BJ (cell line): ENCODE measurements at places on chromosomes 2 and 18.

GRCh38 chr18:31648966-31649429 lies 35.4 kb downstream of the B4GALT6 start:
- peak; percentile 56 for DNase-seq

DNA sequence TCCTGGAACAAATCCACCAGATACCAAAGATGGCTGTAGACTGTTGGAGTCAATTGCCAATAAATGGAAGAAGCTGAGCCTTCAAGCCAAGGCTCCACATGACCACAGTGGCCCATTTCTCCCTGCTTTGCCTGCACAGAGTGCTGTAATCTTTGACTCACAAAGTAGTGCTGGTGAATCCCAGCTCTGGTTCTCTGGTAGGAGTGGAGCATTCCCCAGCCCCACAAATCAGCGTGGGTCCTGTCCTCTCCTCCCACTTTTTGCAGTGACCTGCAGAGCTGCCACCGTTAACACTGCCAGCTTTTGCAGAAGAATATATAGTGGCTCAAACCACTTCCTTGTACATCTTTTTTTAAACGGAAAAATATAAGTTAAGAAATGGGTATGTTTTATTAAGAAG lies 93.9 kb downstream of the MGAT5 start:
- DNase-seq: no peak

- DNase-seq: no peak
Measured at GRCh38 chr2:1873343-1873742, 129.0 kb upstream of the PXDN start.

DNA sequence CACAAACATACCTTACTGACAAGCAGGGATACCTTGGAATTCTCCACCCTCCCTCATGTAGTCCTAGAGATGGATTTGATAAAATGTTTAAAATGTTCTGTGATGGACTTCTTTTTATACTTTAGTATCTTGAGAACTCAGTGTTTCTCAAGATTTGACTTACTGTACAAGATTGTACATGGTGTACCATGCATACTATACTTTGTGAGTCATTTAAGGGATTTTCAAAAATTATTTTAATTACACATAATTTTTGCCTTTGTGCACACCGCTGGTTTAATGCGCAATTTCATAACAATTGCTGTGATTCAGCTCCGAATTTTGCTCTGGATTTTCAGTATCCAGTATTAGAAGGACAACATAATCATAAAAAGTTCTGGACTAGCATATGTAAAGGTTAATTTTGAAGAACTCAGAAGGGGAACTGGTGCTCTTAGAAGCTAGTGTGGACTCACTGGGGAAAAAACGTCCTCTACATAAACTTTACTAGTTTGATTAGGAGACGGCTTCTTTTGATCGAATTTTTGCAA lies 78.6 kb upstream of the ACSL3 start:
- DNase-seq: no peak

GRCh38 chr2:58983111-58983510 lies 742.0 kb upstream of the FANCL start:
- DNase-seq: no peak

DNA sequence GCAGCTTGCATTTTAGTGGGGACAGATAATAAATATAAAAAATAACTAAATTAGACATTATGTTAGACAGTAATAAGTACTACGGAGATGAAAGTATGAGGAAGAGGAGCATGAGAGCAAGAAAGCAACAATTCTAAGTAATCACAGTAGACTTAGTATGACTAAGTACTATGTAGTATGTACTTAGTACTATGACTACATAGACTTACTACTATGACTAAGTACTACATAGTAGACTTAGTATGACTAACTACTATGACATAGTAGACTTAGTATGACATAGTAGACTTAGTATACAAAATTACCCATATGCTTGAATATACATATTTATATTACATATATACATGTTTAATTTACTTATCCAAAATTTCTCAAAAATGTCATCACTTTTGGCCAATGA lies 29.3 kb downstream of the CDH20 start:
- no peak for DNase-seq

DNA sequence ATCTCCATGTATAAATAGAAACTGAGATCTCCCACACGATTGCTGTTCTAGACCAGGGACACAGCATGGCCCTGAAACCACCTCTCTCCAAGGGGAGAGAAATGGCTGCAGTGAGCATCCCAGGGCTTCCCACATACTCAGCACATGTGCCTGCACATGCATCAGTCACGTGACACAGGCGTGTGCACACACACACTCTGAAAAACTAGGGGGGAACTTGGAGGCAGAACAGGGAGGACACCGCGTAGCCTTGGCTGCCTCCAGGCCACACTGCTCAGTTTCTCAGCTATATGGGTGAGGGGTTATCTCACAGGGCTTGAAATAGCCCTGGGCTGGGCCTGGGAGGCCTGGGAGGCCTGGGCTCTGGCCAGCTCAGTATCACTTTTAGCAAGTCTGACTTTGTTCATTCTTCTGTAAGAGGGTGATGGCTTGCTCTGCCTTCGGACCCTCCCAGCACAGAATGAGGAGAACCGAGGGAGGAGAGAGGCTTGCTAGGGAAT lies 66.9 kb downstream of the EMX1 start:
- no peak for DNase-seq

DNA sequence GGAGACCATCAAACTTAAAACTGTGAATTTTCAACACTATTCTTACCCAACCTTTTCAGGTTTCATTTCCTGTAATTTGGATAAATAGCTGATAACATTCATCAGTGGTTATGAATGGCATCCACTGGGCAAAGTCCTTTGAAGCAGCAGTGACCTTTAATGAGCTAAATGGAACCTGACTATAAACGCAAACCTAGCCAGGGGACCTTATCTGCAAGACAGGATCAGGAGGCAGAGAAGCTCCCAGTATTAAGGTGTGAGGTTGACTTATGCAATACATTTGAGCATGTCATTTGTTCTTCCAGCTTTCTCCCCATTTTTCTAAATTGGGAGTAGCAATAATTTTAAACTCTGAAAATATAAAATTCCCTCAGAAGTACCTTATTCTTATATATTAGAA lies 38.4 kb downstream of the CREG2 start:
- DNase-seq: no peak

GRCh38 chr2:234137400-234138014 lies 87.0 kb downstream of the SPP2 start:
- no peak for DNase-seq

DNA sequence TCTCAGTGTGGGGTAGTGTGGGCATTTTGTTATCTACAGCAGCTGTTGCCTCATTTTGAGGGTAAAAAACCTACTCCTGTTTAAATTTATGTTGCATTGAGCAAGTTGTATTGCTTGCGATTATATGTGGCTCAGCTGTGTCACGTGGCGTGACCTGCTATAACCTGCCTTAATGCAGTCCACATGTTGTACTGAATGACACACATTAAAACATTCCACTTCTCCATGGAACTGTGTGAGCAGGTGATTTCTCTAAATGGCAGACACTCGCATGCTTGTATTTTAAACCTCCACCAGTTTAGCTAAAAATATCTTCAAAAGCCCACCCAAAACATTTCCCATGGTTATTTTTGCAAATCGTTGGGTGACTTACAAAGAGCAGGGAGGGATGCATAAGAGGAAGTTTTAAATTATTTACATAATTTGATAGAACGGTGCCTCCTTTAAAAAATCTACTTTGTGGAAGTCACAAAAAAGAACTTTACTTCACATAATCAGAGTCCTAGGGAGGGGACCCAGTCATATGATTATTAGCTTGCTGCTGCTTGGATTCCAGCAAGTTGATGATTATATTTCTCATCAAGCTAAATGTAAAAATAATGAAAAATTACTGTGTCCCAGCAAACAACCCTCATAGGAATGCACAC lies 163.3 kb upstream of the ZEB2 start:
- no peak for DNase-seq

DNA sequence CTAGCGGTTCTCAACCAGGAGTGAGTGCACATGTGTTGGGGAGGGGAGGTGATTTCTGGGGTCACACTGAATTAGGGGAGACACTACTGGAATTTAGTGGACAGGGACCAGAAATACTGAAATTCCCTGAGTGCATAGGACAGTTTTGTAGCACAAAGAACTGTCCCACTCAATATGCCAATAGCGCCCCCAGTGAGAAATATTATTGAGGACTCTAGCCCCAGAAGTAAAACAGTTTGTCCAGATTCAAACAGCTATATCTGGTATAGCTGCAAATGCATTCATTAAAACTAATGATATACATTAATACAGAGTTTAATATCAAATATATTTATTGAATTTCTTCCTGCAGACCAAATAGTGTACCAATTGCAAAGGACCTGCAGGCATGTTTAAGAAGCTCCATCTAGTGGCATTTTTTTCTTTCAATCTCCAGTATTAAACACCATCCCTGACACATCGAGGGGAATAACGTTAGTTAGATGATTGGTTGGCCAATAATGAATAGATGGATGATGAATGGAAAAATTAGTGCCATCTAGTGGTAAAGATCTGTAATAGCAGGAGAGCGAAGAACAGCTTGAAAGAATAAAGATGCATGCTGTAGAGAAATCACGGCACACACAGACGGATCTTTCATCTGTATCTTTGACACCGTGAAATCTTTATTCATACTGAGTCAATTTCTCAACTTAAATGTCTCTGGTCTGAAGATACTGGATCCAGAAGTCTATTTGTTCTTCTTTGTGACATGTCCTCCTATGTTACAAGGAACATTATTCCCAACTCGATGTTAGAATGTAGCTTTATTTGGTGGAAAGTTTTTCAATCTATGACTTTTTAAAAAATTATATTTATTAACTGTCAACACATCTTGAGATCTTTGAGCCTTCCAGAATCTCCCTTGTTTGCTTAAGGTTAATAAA lies 62.5 kb downstream of the DHRS9 start:
- no peak for DNase-seq

- no peak for DNase-seq
Measured at GRCh38 chr2:29073933-29074332, 390 bp downstream of the PCARE start.

GRCh38 chr2:190637281-190637734 lies 11.6 kb upstream of the NAB1 start:
- DNase-seq: no peak

DNA sequence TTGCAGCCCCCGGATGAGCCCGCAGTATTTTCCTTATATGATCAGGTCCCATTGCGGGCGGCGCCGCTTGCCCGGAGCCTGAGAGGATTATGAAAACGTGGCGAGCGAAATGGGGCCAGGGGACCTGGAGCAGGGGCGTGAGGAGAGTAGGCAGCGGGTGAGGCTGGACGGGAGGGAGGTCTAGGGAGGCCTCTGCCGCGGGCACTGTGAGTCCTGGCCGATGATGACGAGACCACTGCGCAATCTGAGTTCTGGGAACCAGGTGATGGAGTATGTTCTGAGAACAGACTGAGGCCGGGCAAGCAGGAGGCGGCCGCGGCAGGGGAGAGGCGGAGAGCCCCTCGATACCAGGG lies 790 bp upstream of the ACAA2 start:
- no peak for DNase-seq

DNA sequence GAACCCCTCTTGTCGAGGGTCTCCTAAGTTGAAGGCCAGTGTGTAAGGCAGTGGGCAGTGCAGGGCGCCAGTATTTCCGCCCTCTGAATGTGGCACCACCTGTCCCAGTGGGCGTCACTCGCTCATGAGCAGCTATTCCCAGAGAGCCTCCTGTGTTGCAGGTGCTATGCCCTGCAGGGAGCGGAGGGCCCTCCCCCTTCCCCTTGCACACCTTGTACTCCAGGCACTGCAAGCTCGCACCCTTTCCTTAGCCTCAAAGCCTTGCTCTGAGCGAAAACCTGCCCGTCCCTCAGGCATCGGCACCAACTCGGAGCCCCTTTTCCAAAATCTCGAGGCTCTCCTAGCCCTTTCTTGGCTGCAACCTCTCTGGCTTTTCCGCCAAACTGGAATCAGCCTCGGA lies 282.7 kb downstream of the AGAP1 start:
- DNase-seq: no peak

GRCh38 chr2:160426604-160427003 lies 67.0 kb downstream of the RBMS1 start:
- DNase-seq: no peak

DNA sequence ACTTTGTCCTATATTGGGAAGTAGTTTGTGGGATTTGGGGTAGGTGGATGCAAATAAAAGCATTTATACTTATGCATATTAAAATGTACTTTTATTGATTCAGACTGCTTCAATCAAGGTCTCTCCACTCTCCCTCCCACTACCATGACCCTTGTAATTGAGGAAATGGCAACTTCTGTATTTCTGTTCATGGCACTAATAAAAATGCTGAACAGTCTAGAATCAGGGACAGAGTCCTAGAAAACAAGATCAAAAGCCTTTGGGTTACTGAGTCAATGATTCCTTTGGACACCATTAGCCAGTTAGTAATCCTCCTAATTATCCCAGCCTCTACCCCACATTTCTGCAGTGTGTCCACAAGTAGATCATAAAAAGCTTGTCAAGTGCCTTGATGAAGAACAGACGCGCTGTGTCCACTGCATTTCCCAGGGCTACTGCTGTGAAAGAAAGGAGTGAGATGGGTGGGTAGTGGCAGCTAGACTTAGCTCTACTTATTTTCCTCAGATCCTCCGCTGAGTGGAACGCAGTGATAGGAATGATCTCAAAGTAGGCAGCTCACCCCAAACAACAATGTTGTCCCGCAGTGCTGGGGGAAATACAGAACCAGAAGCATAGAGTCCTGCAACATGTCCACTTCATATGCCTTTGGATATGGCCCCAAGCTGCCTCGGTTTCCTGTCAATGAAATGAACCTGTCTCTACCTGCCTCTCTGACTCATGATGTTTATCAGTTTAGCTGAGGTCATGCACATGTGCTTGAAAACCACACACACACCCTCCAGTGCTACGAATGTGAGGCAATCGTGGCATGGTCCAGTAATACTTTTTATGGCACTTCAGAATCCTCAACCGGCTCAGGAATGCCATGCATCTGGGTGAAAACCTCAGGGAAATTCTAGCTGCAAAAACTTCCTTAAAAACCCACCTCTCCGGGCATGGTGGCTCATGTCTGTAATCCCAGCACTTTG lies 115.5 kb downstream of the COL6A3 start:
- DNase-seq: peak; percentile 88

DNA sequence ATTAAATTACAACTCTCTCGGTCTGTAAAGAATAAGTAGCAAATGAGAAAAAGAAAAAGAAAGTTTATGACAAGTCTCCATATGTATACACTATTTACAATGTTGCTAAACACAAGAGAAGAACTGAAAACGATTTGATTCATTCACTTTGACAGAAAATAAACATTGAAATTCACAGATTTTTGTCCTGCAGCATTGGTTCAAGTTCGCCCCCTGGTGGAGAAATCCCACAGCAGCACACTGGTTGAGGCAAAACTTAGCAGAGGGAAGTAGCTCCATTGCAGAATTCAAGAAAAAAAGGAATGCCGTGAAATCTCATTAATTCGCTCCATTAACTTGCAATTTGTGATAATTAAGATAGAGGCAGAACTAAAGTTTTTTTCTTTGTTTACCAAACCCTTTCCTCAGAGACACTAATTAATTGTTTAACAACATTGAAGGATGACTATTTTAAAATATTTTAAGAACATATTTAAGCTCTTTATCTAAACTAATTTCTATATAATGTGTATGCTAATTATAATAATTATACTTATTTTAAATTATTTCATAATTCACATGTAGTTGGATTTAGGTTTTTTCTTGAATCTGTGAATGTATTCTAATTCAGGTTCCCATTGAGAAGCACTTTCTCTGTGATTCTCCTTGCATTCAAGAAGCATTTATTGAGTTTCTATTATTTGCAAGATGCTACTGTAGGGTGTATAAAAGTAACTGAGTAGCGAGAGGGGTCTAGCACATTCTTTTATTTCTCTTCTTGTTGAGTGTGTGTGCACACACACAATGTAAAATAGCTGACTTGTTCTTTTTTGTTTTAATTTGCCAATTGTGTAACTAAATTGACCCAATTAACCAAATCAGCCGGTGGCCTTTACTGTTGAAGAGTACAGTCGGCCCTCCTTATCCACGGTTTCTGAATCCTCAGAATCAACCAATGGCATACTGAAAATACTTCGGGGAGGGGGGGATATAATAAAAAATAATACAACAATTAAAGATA lies 74.1 kb downstream of the COL4A3 start:
- DNase-seq: no peak
